Right lung (tissue), 10 donors: ENCODE measurements at places on chromosomes 7 and 10. TPM values are rescaled to one million over a fixed set of nuclear protein-coding genes. Genes with fewer than 3 reads are reported as not detected.

GRCh38 chr10:69337296-69338132, 59.2 kb downstream of the HK1 start:
- no peak for DNase-seq

DNA sequence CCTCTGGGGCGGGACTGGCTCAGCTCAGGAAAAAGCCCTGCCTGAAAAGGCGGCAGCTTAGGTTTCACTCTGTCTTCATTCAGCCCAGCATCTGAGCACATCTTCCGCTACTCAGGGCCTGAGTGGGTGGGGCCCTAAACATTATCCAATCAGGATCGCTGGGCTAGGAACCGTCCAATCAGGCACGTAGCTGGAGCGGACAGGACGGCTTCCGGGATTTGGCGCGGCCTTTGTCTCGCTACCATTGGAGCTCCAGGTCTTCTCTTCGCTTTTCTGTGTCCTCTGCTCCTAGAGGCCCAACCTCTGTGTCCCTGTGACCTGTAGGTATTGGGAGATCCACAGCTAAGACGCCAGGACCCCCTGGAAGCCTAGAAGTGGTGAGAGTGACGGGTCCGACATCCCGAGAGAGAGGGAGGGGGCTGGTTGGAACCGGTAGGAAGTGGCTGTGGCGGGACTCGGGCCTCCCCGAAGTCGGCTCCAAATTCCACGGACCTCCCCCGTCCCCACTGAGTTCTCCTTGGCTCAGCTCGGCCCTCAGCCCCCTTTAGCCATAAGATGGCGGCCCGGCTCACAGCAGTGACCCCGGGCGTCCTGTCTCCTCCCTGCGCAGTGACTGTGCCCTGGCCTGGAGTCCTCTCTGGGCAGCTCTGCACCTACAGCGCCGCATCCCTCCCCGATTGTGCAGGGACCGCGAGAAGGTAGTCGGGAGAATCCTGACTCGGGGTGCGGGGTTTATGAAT, 99.1 kb downstream of the ZNF680 start:
- DNase-seq = peak; percentile 16

Gene RELN
- 10.5 TPM for polyA plus RNA-seq

Gene XRCC2
- polyA plus RNA-seq = 13.2 TPM

DNA sequence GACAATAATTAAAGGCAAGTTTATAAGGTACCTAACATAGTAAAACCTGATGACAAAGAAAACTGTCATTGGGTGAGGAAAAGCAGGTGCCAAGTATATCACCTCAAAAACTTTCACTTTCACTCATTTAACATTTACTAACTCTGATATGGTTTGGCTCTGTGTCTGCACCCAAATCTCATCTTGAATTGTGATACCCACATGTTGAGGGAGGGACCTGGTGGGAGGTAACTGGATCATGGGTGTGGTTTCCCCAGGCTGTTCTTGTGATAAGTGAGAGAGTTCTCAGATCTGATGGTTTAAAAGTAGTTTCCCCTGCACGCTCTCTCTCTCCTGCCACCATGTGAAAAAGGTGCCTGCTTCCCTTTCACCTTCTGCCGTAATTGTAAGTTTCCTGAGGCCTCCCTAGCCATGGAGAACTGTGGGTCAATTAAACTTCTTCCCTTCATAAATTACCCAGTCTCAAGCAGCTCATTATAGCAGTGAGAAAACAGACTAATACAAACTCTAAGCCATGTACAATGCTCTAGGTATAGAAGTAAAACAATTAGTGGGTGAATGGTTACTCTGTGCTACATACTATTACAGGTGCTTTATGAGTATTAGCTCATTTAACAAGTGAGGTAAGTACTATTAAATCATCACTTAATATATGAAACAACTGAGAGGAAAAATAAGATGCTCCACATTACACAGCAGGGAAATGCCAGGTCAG, 199.0 kb downstream of the CHCHD3 start:
- DNase-seq = no peak

Gene CCL26
- 0.21 TPM for polyA plus RNA-seq

DNA sequence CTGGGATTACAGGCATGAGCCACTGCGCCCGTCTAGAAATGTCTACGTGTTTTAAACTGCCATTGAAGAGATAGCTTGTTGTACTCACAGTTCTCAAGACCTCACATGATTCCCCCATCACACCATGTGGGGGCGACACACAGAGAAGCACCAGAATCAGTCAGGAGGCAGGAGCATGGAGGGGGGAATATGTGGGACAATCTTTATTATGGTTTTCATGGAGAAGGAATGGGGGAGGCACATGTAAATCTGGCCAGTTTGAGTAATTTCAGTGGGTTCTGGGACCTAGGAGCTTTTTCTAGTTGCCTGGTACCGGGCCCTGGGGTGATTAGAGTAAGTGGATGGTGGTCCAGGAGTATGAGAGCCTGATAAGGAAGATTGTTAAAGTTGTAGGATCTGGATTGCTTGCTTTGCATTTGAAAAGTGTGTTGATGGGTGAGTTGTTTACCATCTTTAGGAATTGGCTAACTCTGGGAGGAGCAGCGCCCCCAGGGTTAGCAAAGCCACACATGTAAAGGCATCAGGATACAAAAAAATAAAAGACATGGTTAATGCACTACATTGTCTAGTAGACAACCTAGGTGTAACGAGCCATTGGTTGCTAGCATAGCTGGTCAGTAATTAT, 85.4 kb upstream of the SLC13A1 start:
- DNase-seq = no peak

Gene SPDYE1
- polyA plus RNA-seq = 0.73 TPM

GRCh38 chr7:93120592-93121549, 3.1 kb upstream of the SAMD9 start:
- DNase-seq = no peak

- no peak for DNase-seq
These were observed 34.5 kb upstream of the ING3 start for GRCh38 chr7:120916121-120916520.

DNA sequence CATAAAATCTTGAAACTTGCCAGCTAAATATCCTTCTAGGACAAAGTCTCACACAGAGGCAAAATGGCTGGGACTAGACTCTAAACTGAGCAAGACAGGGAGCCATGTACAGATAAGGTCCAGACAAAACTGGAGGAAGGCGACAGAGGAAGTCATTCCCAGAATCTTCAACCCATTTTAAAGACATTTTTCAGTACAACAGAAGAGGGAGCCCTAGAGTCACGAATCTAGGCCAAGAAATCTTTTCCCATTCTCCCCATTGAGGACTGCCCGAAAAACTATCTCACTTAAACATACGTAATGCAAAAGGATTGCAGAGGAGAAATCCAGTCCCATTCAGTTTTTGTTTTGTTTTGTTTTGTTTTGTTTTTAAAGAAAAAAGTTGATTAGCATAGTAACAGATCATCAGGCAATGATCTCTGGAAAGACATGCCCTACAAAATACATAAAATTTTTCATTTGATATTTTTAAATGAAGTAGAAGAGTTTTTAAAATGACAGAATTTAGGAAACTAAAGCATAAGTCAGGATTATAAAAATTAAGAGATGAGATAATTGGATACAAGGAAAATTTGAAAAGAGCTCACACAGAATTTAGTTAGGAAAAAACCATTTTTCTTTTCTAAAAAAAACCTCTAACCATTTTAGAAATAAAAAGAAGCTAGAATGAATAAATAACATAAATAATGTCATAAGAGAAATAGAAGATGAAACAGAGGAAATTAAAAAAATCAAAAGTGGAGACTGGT, 16.9 kb upstream of the PRF1 start:
- DNase-seq = no peak

Gene SPDYE8
- 0.61 TPM for polyA plus RNA-seq

Gene JAKMIP3
- polyA plus RNA-seq = 0.29 TPM

DNA sequence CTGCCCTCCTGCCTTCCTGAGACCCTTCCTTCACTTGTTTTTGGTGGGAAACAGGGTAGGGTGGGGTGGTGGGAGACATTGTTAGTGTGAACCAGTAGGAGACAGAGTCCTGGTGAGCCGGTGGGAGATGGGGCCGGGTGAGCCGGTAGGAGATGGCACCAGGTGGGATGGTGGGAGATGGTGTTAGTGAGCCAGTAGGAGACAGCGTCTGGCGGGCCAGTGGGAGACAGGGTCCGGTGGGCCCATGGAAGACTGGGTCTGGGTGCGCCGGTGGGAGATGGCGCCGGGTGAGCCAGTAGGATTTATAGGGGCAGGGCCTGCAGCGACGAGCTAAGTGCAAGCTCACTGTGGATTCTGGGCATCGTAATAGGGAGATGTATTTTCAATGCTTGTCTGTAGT, 116.8 kb downstream of the TRRAP start:
- no peak for DNase-seq

DNA sequence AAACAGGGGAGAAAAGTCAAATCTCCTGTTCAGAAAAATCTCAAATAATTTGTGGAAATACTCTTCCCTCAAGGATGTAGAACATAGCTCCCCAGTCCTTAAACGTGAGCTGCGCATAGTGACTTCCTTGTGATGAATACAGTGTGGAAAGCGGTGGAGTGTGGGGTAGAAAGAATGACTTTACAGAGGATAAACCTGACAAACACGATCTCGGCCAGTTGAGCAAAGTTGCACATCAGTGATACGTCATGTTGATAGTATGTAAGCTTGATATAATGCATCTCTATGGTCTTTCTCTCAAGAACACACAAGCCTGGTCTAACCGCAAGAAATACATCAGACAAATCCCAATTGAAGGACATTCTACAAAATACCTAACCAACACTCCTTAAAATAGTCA, 32.0 kb upstream of the ZCCHC24 start:
- no peak for DNase-seq

DNA sequence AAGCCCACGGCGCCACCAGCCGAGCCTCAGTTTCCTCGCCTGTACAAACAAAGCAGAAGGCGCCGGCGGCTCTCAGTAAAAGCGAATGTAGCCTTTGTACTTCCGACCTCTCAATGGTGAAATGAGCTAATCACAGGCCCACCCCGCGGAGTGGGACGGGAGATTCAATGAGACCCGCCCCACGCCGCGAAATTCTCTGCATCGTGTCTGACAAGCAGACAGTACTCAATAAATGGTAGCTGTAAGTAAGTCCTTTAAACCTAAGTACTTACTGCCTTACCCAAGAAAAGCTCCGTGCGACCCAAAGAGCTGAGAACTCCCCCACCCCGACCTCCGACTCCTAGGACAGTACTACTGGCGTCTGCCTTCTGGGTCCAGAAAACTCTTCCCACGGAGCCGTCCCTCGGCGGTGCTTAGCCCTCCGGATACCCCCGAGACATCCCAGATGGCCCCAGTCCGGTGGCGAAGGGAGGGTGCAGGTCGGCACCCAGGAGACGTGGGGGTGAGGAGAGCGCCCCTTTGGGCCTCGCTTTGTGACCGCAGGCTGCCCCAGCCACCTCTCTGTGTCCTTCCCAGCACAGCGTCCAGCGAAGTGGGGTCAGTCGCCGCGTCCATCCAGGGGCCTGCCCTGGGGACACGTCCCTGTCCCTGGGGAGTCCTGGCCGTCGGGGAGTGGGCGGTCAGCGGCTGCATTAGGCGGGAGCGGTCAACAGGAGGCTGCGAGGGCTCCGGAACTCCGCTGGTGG, 972 bp upstream of the CXCL12 start:
- no peak for DNase-seq

- peak; percentile 56 for DNase-seq
These were observed at the start of gene OGDHL for GRCh38 chr10:49761789-49762565. TSS of gene OGDHL (minus strand) at chr10:49762323. CDS start at chr10:49758592, 3,731 bp downstream.

Gene FLNC
- 12.6 TPM for polyA plus RNA-seq

- DNase-seq = no peak
These were observed 22.4 kb downstream of the ADGRA1 start for GRCh38 chr10:133110133-133110532.

DNA sequence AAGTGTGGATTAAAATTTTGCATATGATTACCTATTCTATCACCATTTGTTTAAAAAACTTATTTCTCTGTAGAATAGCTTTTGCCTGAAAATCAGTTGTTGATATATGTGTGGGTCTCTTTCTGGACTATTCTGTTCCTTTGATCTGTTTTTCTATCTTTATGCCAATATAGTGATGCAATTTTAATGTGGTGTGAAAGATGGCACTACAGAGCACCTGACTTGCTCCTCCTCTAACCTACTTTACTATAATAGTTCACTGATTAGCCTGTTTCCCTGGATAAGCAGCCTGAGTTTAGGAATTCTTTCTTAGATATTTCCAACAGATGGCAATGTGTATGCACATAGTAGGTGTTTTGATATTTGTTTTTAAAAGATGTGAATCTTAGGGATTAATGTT, 294.5 kb downstream of the AUTS2 start:
- DNase-seq = no peak

DNA sequence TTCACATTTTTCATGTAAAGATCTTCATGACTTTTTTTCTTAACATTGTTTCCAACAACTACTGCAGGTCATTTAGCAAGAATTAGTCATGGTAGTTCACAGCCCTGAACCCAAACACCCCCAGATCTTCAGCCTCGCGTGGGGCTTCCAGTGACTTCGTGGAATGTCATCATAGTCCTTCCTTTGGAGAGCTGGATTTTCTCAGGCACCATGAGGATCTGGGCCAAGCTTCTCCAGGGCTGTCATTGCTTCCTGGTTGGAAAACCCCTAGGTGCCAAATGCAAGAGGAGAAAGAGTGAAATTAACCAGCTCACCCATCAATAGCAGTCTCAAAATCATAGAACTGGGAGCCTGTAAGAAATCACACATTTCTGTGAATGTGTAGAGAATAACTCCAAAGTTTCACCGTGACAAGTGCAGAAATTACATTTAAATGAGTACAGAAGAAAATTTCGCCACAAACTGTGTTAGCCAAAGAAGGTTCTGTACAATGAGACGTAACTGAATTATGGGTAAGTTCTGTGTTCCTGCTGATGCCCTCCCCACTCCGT, 175.4 kb downstream of the CELF2 start:
- no peak for DNase-seq

DNA sequence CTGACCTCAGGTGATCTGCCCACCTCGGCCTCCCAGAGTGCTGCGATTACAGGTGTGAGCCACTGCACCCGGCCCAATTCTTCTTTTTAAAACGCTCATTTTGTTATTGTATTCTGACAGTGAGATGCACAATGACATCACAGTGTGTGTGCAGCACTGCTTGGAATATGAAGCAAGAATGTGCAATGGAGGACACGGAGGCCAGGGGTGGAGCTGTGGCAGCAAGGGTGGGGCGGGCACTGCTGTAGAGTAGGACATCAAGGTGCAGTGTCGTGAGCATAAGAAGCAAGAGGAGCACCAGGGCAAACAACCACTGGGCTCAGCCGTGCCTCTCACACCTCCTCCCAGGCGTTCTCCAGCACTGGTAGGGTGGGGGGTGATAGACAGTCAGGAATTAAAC, 26.8 kb upstream of the GRID1 start:
- DNase-seq = no peak

- DNase-seq = no peak
These were observed 36.8 kb downstream of the RGS10 start for GRCh38 chr10:119505588-119506315.

DNA sequence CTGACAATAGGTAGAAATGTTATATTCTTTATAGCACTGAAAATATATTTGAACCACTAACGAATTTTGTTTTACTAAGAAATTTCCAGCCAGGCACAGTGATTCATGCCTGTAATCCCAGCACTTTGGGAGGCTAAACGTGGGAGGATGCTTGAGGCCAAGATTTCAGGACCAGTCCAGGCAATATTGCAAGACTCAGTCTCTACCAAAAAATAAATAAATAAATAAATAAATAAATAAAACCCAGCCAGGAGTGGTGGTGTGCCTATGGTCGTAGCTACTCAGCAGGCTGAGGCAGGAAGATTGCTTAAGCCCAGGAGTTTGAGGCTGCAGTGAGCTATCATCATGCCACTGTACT, 39.8 kb downstream of the PIP4K2A start:
- no peak for DNase-seq
